Upper lobe of left lung (tissue), 6 donors: ENCODE measurements at places on chromosomes 2 and 18.

GRCh38 chr18:39561126-39561525, 1995.5 kb upstream of the CELF4 start:
- DNase-seq: no peak

GRCh38 chr2:55175254-55176093, 56.6 kb downstream of the CLHC1 start:
- DNase-seq: no peak

DNA sequence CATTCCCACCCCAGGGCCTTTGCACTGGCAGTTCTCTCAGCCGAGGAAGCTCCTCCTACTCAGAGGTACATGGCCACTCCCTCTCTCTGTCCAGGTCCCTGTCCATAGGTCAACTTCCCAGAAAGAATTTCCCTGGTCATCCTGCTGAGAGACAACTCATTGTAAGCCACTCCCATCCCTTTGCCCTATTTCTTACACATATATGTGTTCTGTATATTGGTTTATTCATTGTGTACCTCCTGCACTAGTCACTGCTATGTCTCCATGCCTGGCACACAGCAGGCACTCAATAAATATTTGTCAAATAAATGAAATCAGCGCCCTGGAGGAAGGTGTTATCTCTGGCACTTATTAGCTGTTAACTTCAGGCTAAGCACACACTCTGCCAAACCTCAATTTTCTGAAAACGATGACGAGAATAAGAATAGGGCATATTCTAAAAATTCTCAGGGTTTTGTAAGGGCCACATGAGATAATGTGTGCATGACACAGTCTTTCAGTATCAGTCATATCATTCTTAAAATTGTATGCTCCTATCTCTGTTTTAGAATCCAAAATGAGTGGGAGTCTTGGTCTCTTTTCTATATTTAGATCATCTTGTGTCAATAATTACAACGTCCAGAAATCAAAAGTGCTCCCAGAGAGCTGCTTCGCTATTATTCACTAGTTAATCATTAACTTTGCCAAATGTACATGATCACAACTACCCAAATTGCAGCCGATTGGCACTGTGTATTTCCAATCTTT, 198.0 kb downstream of the ALK start:
- no peak for DNase-seq

GRCh38 chr2:132804051-132804450, 134.0 kb upstream of the LYPD1 start:
- no peak for DNase-seq

GRCh38 chr18:35163014-35163539, 77.8 kb upstream of the ZNF397 start:
- DNase-seq: no peak
